ENCODE measurements at places on chromosomes 6 and 20. TPM values are rescaled to one million over a fixed set of nuclear protein-coding genes. Genes with fewer than 3 reads are reported as not detected.

Gene SULF2
- polyA plus RNA-seq = 85.1 TPM

Gene B3GAT2
- not detected for polyA plus RNA-seq

Gene ULBP1
- 0.47 TPM for polyA plus RNA-seq

Gene SMIM29
- 53.5 TPM for polyA plus RNA-seq

Gene EFCAB8
- not detected for polyA plus RNA-seq

Gene YTHDF1
- 21.9 TPM for polyA plus RNA-seq

Gene TTBK1
- 0.26 TPM for polyA plus RNA-seq

Gene PLEKHG1
- 2.8 TPM for polyA plus RNA-seq

Gene GID8
- polyA plus RNA-seq = 16.4 TPM

Gene SCUBE3
- 2.5 TPM for polyA plus RNA-seq

Gene SLC22A1
- 1.4 TPM for polyA plus RNA-seq

Gene NCOA3
- polyA plus RNA-seq = 4.9 TPM

Gene IP6K3
- polyA plus RNA-seq = 4.0 TPM

Gene KCNK5
- polyA plus RNA-seq = 48.4 TPM

Gene MTFR2
- polyA plus RNA-seq = 0.65 TPM

Gene PHACTR3
- polyA plus RNA-seq = 1.7 TPM

Gene SYCP2
- 2.1 TPM for polyA plus RNA-seq
